ENCODE measurements at places on chromosomes 13 and 19.

- peak; percentile 83 for DNase-seq
Measured at GRCh38 chr19:49546825-49547565, 19.2 kb downstream of the RCN3 start.

GRCh38 chr13:40982772-40983171 is 36.3 kb downstream of the ELF1 start:
- DNase-seq: peak; percentile 38

DNA sequence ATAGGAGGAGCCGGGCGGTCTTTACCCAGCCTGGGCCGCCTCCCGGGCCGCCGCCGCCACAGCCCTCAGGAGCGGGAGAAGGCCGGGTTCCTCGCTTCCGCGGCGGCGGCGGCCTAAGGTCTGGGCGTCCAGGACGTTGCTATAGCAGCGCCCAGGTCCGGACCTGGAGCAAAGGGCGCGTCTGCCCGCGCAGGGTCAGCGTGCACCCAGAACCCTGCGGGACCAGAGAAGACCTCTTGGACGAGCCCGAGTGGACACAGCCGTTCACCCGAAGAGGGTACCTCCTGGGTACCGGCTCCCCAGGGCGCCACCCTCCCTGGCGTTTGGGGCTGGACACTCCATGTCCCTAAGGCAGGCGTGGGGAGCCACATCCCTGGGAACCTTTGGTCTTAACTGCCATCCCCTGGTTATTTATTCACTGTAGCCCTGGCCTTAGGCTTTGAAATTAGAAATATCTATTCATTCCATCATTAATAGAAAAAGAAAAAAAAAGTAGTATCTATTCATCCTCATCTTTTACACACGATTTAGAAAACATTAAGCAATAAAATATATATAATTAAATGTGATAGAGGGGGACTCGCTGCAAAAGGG is 2.4 kb downstream of the DZIP1 start:
- DNase-seq: peak; percentile 77

- no peak for DNase-seq
Measured at GRCh38 chr19:10812902-10813404, 23.1 kb downstream of the TMED1 start.

DNA sequence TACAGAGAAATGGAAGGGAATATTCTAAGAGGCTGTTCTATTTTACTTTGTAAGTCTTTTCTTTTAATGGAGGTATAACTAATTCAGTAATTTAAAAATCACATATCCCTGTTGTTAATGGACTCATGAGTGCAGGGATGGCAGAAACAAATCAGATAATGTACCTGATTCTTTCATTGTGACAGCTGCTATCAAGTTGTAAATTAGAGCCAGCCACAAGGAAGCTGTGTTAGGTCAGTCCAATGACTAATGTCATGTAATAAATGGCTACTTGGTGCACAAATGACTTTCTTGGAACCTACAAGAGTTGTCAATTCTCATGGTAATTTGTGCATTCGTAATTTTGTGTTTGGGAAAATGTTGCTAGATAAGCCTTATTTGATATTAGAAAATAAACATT is 446.4 kb downstream of the DCT start:
- DNase-seq: no peak

GRCh38 chr19:50542943-50543342 is 25.3 kb downstream of the LRRC4B start:
- no peak for DNase-seq

DNA sequence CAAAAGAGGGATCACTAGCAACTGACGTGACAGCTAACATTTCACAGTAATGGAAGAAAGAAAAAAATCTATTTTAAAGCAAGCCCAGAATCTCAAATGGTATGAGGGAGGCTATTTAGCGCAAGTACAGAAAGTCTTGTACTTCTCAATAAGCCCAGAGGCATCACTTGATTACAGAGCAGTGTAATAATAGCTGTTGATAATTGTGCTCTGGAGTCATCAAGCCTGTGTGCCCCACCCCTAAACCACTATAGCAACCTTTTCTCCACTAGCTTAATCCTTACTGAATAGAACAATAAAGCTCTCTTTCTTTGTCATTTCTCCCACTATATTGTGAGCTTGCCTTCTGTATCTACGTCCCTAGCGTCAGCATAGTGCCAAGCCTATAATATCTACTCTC is 56.6 kb downstream of the FREM2 start:
- DNase-seq: no peak

DNA sequence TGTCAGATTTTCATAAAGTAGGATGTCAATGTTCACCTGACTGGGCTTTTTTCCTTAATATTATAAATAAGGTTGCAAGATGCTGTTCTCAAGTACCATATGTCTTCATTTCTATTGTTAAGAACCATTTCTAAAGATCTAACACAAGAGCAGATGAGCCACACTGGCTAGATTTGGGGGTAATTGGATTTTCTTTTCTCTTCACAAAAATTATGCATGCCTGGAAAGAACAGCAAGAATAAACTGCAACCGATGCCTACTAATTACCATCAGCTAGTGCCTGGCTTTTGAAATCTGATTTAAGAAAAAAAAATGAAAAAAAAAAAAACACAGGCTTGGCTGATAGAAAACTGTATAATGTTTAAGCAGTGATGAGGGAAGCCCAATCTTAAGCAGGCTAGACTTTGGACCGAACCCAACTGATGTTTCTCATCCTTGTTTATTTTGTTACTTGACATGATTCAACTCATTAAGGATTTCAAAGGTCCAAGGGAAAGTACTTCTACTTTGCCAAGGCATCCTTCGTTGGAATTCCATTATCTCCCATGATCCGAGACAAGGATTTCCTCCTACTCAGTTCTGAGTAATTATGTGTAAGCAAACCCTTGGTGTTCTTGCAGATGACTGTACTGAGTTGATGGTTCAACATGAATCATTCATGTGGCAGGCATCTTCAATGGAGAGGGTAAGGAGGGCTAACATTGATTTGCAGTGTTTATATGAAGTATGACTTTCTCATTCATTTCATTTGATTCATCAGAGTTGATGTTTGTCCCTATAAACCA is 300.5 kb downstream of the SPRY2 start:
- DNase-seq: no peak

DNA sequence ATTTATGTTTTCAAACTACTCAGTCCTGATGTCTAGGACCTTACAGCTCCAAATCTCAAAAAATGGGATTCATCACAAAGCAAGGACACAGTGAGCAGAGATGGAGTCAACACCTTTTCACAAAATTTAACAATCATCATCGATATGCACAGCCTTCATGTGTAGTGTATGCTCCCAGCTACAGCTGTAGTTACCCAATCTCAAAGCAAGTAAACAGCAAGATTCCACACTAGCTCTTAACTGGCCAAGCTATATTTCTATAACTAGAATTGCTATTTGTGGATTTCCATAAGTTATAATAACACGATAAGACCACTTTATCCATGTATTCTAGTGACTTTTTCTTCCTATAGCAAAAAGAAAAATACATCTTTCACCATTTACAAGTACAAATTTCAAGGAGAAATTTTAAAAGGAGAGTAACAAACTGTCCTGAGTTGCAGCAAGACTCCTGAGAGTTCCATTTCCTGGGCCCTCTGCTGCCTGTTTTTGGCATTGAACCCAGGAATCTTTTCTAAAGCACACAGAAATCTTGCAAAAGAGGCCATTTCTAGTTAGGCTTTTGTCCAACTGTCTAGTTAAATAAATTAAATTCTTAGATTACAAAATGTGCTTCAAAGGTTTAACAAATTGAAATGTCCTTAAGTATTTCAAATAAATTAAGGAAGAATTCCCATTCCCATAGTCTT is 460.6 kb downstream of the FGF14 start:
- peak; percentile 14 for DNase-seq

- no peak for DNase-seq
Measured at GRCh38 chr13:21133077-21133476, 43.3 kb downstream of the SKA3 start.

GRCh38 chr13:43128504-43128961 is 105.1 kb downstream of the DNAJC15 start:
- DNase-seq: peak; percentile 27

- DNase-seq: peak; percentile 99
Measured at GRCh38 chr19:46495786-46496099, at the start of gene PNMA8B. TSS of gene PNMA8B (minus strand) at chr19:46495867. CDS start at chr19:46495465, 402 bp downstream.

DNA sequence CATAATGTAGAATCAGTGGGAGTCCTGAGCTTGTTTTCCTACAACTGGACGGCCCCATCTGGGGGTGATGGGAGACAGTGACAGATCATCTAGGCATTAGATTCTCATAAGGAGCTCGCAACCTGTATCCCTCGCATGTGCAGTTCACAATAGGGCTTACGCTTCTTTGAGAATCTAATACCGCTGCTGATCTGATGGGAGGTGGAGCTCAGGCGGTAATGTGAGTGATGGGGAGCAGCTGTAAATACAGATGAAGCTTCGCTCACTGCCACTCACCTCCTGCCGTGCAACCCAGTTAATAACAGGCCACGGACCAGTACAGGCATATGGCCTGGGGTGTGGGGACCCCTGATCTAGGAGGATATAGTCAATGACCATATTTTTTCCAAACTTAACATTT is 38.8 kb downstream of the RCBTB1 start:
- no peak for DNase-seq

- DNase-seq: no peak
Measured at GRCh38 chr19:38033658-38034491, 126.9 kb downstream of the SIPA1L3 start.

- no peak for DNase-seq
Measured at GRCh38 chr19:33669376-33669775, 47.6 kb downstream of the CHST8 start.

- no peak for DNase-seq
Measured at GRCh38 chr13:39417643-39418042, 185.3 kb downstream of the LHFPL6 start.

- no peak for DNase-seq
Measured at GRCh38 chr19:17078920-17079709, 3.5 kb downstream of the MYO9B start.

GRCh38 chr13:23430664-23431063 is 2.8 kb downstream of the SACS start:
- DNase-seq: peak; percentile 36

GRCh38 chr19:35433448-35433847 is 14.6 kb upstream of the FFAR2 start:
- DNase-seq: no peak

DNA sequence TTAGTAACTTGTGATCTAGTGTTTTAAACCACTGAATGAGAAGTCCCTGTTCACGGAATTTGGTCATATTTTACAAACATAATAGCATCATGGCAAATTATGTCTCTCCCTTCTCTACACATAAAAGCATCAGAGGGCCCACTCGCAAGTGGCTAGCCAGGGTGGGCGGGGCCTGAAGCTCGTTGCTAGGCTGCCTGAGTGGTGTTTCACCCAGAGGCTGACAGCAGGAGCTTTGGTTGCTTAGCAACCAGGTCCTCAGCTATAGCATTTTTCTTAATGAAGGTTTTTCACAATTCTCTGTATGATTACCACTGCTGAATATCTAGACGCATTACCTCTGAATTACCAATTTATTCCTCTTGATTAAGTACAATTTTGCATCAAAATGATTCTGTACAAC is 126.5 kb downstream of the NALCN start:
- DNase-seq: peak; percentile 79

DNA sequence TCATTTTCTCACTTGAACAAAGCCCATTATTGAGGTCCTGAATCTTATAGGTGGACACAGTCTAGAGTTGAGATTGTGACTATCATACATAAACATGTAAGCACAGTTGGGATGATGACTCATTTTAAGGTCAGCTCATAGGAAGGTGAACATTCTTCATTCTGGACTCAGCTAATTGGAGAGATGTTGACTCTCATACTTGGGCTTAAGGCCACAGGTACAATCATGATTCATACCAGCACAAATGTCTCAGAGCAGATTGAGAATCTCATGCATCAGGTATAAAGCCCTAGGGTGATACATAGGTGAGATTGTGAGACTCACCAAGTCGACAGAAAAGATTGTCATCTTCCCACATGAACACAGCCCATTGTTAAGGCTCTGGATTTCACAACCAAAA is 62.3 kb upstream of the ZNF724 start:
- no peak for DNase-seq

DNA sequence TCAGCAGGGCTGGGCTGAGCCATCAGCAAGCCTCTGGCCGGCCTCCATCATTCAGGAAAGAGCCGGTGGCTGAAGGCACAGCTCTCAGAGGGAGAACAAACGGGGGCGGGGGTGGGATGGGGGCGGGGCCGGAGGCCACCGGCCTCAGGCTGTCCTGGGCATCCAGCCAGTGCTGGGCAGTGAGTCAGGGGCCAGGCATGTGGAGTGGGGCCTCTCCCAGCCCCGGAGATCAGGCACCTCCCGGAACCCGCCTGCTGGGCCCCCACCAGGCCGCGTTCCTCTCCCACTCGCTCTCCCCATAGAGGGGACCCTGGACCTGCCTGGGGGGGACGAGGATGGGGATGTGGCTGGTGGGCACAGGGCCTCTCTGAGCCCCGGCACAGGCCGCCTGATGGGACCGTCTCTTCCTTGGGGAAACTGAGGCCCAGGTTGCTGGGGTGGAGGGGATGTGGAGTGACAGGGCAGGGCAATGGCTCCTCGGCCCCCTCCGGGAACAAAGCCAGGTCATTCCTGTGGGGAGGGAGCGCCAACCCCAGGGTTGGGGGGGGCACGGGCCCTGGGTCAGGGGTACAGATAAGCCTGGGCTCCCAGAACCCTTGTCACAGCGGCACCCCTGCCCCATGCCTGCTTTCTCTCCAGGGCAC is 12.9 kb downstream of the SPC24 start:
- peak; percentile 89 for DNase-seq

DNA sequence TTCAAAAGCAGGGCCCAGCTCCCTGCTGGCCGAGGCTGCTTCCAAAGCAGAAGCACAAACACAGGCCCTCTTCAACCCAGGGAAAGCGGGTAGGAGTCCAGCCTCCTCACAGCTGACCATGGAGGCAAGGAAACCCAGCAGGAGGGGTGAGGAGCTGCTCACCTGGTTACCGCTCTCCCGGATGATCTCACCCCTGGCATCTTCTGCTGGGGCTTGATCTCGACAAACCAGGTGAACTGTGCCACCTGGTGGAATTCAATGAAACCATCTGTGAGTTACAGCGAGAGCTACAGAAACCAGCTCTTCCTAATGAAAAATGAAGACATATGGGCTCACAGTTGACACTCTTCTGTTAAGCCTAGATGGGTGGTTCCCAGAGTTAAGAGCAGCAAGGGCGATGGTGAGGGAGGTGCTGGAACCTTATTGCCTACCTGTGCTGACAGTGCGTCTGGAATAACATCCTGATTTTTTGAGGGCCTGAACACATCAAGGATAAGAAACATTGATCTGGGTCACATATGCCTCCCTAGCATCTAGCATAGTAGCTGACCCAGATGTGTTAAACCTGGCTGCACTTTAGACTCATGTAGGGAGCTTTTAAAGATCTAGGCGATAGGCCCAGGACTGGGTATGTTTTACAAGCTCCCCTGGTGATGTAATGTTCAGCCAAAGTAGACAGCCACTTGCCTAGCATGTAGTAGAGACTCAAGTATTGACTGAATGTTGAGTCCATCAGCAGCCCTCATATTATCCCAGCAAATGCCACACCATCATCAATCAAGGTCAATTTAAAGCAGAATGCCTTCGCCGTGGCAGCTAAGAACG is 6.1 kb downstream of the DHRS12 start:
- peak; percentile 76 for DNase-seq

DNA sequence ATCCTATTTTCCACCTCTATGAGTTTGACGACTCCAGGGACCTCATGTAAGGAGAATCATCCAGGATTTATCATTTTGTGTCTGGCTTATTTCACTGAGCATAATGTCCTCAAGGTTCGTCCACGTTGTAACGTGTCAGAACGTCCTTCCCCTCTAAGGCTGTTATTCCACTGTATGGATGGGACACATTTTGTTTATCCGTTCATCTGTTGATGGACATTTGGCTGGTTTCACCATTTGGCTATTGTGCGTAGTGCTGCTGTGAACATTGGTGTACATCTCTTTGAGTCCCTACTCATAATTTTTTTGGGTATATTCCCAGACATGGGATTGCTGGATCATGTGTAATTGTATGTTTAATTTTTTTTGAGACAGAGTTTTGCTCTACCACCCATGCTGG is 21.5 kb downstream of the CRTC1 start:
- DNase-seq: no peak

Data from SK-N-SH (cell line).